Thyroid gland (tissue), 4 donors: ENCODE measurements at places on chromosomes 16 and 17. TPM values are rescaled to one million over a fixed set of nuclear protein-coding genes. Genes with fewer than 3 reads are reported as not detected.

Gene CCT6B
- 4.4 TPM for total RNA-seq

Gene MYH3
- 3.6 TPM for total RNA-seq

Gene PYDC1
- total RNA-seq: not detected

Gene RNF222
- not detected for total RNA-seq
